ENCODE measurements at places on chromosomes 5 and 9.

GRCh38 chr5:54867310-54867944 is 118.0 kb downstream of the ESM1 start:
- DNase-seq: no peak

DNA sequence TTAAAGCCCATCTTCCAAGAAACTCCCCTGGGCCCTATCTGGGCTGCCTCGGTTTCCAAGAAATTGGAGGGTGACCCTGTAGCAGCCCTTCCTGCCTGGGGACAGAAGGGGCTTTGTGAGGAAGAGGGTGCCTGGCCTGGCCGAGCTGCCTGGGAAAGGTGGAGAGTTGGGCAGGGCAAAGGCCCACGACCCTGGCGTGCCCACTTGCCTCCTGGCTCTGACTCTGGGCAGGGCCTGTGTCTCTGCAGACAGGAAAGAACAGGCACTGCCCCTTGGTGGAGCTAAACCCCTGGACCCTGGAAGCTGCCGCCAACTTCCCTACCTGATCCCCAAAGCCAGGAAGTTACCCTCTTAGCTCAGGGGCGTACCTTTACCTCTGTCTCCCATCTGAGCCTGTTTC is 149.3 kb downstream of the RGS3 start:
- no peak for DNase-seq

DNA sequence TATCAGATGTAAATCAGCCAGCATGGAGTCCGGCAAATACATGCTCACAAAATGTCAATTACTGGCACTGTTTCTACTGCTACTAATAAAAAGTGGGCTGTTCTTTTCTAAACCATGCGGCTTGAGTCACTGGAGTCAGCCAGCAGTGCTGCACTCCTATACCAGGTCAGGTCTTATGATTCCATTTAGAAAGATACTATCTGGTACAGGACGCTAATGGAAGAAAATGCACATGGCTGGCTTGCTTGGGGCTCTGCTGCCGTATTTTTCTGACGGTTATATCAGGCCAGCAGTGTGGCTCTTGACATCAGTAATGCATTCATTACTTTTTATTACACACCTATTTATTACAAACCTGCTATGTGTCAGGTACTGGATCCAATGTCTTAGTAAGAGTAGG is 74.3 kb downstream of the NDFIP1 start:
- DNase-seq: no peak

GRCh38 chr9:126113176-126113575 is 213.5 kb upstream of the MVB12B start:
- no peak for DNase-seq

DNA sequence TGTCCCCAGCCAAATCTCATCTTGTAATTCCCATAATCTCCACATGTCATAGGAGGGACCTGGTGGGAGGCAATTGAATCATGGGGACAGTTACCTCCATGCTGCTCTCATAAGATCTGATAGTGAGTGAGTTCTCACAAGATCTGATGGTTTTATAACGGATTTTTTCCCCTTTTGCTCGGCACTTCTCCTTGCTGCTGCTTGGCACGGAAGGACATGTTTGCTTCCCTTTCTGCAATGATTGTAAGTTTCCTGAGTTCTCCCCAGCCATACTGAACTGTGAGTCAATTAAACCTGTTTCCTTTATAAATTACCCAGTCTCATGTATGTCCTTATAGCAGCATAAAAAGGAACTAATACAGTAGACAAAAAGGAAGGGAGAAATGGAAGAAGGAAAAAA is 76.7 kb upstream of the CCNG1 start:
- DNase-seq: no peak

- DNase-seq: no peak
These were observed 74.1 kb downstream of the PHF2 start for GRCh38 chr9:93650448-93650847.

DNA sequence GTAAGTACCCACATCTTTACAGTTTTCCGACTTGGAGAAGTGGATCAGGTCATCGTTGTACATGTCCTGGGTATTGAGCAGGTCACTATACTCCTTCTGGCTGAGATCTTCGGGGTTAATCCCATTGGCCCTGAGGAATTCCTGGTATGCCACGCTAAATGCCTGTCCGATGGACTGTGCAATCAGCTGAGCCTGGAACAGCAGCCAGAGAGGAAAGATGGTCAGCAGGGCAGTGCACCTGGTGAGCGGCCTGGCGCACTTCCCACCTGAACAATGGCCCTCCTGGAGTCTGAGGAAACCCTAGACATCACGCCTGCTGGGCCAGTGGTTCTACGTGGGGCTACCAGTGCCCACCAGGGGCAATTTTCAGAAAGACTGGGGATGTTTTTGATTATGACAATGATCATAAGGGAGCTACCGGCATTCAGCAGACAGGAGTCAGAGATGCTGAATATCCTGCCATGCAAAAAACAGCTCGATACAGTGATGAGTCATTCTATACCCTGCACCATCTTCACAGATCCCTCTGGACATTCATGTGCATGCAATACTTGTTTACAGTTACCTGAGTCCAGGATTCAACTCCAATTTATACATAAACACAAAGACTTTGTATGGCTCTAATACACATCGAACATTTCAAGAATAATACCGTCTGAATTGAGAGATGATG is 127.2 kb downstream of the ENTREP1 start:
- DNase-seq: no peak

- no peak for DNase-seq
These were observed 25.9 kb upstream of the SUB1 start for GRCh38 chr5:32559411-32559810.

DNA sequence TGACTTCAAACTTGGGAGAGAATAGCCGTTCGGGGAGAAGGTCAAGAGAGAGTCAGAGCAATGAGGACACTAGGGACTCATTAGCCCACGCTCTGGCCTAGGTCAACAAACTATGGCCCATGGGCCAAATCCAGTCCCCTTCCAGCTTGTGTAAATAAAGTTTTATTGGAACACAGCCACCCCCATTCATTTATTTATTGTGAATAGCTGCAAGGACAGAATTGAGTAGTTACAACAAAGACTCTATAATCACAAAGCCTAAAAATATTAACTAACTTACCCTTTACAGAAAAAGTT is 33.1 kb upstream of the TRIM32 start:
- DNase-seq: no peak

- no peak for DNase-seq
These were observed 60.1 kb downstream of the GALNT12 start for GRCh38 chr9:98867429-98868168.

DNA sequence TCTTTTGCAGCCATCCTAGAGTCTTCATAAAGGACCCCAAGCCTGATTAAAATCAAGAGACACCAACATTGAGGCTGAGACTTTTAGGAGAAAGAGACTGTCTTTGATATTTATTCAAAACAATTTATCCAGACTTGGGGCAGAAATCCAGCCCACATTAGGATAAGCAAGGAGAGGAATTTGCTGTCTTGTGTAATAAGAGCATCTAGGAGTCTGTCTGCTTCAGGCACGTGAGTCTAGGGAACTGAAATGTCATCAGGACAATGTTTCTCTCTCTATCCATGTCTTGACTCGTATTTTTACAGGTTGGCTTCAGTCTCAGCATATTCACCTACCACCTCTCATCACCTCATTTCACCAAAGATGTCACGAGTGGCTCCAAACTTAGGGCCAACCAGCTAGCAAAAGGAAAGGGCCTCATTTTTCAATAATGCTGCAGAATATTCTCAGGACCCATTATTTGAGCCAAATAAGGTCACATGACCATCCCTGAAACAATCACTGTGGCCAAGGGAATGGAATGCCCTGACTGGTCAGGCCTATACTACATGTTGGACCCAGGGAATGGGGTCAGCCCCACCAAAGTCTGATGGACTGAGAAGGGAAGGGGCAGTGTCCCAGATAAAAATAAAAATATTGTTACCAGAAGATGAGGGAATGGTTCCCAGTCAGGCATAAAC is 70.3 kb upstream of the SAP30L start:
- no peak for DNase-seq

GRCh38 chr5:138978581-138978980 is 103.4 kb upstream of the LRRTM2 start:
- DNase-seq: no peak

DNA sequence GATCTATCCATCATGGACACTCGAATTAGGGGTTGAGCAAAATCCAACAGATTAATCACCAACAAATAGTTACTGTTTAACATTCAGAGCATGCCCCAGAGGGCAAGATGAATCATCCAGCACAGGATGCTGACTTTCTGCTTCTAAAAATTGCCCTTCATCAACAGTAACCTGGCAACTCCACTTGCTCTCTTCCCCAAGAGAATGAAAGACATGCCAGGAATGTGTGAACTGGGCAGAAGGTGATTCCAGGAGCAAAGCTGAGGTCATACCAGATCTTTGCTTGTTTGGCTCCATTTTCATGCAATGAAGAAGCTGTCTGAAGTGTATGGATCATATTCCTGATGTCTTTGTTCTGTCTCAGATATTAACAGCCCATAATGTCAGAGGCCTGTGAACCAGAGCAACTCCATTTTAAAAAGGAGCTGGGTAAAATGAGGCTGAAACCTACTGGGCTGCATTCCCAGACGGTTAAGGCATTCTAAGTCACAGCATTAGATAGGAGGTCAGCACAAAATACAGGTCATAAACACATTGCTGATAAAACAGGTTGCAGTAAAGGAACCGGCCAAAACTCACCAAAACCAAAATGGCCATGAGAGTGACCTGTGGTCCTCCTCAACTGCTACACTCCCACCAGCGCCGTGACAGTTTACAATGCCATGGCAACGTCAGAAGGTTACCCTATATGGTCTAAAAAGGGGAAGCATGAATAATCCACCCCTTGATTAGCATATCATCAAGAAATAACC is 2.5 kb upstream of the ZNF367 start:
- DNase-seq: no peak

DNA sequence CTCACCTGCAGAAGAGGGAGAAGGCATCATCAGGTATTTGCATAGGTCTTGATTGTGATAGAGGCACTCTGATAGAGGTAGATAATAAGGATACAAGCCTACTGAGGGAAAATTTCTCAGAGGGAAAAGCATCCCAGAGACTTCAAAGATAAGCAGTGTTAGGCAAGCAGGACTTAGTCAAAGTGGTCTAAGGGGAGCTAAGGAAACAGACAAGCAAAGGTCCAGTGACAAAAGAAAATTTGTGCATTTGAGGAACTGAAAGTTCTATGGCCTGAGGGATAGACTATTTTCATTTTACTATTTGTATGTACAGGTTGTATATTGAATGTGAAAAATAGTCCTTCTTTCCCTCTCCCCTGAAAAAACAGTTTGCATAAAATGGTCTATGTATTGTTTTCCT is 27.4 kb downstream of the OXCT1 start:
- no peak for DNase-seq

GRCh38 chr9:36023260-36024048 is 13.3 kb upstream of the RECK start:
- DNase-seq: no peak

- no peak for DNase-seq
These were observed 209.3 kb downstream of the GAPVD1 start for GRCh38 chr9:125470767-125471580.

- peak; percentile 52 for DNase-seq
These were observed 55.3 kb downstream of the ZNF366 start for GRCh38 chr5:72451741-72452505.

DNA sequence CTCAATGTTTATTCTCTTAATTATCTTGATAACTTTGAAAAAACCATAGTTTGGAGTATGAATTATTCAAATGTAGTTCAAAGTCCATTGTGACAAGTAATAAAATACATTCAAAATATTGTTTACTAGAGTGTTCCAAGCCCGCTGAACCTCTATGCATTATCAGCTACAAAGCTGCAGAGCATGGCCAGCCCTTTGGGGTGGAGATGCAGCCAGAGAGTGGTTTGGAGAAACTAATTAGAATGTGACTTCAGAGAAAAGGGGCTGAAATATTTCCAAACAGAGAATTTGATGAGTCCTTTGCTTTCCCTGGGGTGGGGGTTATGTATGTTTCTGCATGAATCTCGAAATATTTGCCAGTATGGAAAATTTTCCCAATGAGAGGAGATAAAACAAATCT is 211.3 kb downstream of the NTRK2 start:
- DNase-seq: no peak

GRCh38 chr9:136530461-136531089 is 15.3 kb downstream of the NOTCH1 start:
- no peak for DNase-seq

DNA sequence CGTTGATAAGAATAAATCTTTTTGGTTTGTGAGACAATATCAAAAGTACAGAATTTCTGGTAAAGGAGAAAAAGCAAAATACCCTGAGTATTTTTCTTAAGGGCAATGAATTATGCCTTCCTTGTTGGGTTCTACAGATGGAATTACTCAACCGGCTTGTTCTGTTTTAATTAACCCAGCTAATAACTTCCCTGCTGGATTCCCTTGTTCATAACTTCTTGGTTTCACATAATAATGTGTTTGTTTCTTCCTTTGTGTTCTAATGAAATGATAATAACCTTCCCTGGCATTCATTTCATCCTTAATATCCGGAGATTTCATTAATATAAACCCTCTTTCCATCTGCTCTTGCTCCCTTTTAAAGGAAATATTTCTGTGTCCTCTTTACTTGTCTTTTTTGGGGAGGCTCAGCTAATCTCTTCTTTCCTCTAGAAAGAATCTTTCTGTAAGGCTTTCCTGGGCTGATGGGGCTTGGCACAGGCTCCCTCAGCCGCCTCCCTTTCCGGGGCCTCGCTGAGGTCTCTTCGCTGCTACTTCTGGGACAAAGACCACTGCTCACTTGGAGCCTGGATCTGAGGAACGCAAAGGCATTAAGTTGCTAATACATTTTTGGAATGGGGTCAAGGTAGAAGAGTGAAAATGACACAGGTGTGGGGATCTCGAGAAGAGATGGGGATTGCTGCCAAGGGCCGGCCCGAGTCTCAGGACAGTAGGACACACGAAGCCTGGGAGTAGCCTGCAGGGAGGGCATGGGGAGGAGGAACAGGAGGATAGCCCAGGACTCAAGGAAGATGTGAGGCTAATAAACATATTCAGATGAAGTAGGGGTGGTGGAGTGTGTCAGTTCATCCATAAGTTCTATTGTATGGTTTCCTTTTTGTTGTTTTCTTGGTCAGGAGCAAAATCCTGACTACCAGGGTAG is 118.5 kb downstream of the NRG2 start:
- no peak for DNase-seq

- no peak for DNase-seq
These were observed 479.4 kb downstream of the TLR4 start for GRCh38 chr9:118183576-118183975.
